ENCODE measurements at places on chromosomes 4 and X.

- no peak for DNase-seq
These were observed 171.6 kb downstream of the NR3C2 start for GRCh38 chr4:148270630-148271029.

GRCh38 chrX:139246295-139246694 is 284.2 kb upstream of the F9 start:
- no peak for DNase-seq

DNA sequence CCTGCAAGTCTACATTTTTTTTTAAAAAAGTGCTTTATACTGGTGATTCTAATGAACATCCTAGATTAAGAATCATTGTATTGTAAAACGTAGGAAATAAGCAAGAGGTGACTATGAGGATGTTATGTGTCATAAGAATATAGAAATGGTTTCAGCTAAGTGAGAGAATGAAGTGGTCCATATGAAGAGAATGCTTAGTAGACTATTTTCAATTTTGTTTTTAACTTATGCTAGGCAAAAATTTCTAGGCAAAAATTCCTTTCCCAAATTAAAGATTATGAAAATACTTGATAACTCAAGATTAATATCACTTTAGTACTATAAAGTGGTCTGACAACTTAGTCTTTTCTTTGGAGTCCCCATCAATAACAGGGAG is 825 bp downstream of the DYNLT3 start:
- no peak for DNase-seq

DNA sequence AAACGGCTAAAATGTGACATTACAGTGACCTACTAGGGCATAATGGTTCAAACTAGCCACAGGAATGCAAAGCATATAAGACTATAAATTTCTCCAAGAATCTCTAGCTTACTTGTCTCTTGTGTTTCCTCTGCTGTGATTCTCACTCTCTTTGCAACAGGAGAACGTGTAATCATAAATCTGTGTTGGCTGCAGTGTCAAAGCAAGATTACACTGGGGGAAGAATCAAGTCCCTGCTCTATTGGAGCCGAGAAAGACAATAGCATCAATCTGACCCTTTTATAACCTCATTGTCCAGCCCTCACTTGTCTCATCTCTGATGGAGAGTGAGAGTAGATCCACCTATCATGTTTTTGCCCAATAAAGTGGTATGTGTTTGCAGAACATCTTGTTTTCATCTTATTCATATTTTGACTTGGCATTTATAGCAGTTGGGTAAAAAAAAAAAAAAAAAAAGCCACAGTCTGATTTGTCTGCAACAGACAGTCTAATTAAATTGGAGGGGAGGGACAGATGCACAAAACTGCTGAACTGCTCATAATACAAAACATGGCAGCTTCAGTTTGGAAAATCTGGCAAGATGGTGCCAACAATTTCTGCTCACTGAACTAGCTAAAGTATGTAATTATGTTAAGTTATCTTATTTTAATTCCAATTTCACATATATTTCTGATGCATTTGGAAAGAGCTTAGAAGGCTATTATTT is 165.0 kb upstream of the GABRA2 start:
- no peak for DNase-seq

DNA sequence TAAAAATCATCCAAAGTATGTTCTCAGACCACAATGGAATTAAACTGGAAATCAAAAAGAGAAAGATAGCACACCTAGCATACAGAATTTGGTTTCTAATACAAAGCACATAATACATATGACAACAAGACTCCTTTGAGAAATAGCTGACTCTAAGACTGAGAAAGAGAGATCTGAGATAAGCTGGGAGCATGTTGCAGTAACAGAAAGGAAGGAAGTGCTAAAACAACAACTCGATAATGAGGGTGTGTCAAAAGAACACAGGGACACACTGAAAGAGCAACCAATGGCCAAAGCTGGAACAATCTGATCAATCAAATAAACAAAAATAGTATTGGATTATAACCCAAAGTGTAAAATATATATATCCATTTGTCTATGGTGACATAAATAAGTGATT is 586.6 kb downstream of the C4orf33 start:
- no peak for DNase-seq

DNA sequence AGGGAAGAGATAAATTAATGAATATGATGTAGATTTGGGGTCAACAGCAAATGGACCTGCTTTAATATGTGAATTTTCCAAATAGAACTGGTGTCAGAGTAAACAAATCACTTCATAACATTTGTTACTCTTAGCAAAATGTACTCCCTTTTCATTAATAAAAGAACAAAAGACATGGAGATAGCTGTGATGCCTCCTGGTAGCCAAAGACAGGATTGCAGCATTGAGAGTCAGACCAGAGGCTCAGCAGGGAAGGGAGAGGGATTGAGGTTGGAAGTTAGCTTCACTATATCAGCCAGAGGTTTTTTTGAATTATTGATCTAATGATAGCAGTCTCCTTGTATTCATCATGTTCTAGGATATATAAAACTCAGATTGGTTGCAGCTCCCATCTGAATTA is 17.4 kb upstream of the RAB40A start:
- no peak for DNase-seq

DNA sequence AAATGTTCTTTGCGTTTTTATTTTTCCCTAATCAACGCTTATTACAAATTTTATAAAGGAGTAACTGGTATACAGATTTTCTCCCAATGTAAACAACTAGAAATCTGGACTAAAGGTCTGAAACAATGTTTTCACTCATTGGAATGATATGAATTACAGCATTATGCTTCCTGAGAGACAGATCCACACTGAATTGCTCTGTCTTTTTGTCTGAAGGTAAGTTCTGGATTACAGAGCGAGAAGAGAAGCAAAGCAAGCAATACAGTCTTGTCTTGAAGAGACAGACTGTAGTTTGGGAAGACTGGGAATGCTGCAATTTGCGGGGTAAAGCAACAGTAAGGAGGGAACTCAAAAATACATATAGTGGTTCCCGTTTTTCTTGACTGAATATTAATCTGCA is 262.2 kb upstream of the PABPC4L start:
- DNase-seq = no peak

DNA sequence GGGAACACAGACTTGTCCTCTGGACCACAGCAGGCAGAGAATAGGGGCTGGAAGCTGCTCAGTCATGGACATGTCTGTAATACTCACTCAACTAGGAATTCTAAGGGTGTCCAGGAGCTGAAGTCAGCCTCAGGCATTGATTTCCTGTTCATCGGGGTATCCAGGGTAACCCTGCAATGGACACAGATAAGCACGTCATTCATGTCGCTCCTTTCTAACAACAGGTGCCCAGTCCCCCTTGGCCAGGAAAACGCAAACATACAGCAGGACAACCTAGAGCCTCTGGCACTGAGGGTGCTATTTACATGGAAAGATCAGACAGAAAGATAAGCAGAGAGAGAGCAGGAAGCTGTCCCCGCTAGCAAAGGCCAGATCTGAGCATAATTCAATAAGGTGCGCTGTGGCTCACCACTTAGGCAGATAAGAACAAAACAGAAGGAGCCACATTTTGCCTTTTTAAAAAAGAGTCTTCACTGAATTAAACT is 21.3 kb downstream of the QDPR start:
- no peak for DNase-seq

GRCh38 chr4:40254608-40255392 is 58.0 kb downstream of the RHOH start:
- DNase-seq = peak; percentile 36

- DNase-seq = no peak
These were observed 290.2 kb downstream of the ZNF674 start for GRCh38 chrX:46255046-46255445.

DNA sequence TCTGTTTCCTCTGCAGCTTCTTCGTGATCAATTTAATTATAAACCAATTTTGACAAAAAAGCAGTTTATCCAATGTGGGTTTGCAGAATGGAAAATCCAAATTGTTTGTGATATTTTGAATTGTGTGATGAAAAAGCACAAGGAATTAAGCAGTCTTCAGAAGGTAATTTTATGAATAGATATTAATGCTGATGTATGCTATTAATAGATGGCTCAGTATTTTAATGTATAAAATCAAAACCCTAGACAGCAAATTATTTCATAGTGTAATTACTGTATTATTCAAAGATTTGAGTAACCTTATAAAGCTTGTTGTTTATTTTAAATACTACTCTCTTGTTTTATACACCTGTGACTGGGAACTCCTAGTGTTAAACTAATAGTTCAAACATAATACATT is 20.0 kb downstream of the CEP44 start:
- no peak for DNase-seq

GRCh38 chr4:162700815-162701361 is 465.8 kb downstream of the NAF1 start:
- DNase-seq = no peak

GRCh38 chr4:142960126-142960525 is 114.0 kb upstream of the INPP4B start:
- DNase-seq = no peak

- DNase-seq = no peak
These were observed 115.7 kb upstream of the LSM6 start for GRCh38 chr4:146059865-146060264.

Measured in CD4-positive, alpha-beta T cell treated with Interleukin-17A for 4 hours (primary cell).